ENCODE measurements at places on chromosomes 3 and 15. TPM values are rescaled to one million over a fixed set of nuclear protein-coding genes. Genes with fewer than 3 reads are reported as not detected.

The DUOX2 gene
- 0.83 TPM for total RNA-seq

The GANC gene
- 34.1 TPM for total RNA-seq

The SPSB4 gene
- total RNA-seq = 1.1 TPM

The PDIA3 gene
- total RNA-seq = 62.0 TPM

The CPN2 gene
- not detected for total RNA-seq

DNA sequence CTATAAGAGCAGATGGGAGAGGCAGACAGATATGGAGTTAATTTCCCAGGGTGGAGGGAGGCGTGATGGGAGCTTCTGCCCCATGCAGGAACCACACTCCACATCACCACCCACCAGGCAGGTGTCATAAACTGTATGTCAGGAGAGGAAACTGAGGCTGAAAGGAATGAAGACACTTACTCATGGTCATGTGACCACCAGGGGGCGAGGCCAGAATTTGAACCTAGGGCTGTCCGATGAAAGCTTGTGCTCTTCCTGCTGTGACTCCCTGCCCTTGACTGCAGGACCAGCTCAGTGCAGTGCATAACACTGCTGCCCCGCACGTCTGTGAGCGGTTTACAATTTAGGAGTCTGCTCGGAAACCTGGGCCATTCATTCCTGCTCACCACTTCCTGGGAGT is 28.8 kb downstream of the NUP210 start:
- no peak for DNase-seq

DNA sequence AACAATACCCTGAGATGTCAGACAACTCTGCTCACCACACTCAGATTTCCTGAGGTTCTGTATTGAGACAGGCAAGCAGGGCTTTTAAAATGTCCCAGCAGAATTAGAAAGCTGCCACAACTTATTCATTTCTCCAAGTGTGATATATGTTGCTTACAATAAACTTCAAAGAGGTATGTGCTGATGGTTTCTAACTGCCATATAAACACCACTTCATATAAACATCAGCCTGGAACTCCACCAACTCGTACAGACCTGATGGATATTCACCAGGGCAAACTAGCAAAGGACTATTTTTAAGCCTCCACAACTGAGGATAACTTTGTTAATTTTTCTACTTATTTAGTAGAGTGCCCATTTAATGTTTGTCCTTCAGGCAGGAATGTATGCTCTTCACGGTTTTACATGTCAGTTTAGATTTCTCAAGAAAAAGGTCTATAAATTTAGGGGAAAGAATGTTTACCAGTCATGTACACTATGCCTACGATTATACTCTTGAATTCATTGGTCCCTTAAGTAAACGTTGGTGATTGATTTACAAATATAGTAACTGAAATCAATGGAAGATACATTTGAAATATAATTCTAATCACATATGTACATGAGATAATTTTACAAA is 109.6 kb upstream of the ABI3BP start:
- DNase-seq = no peak

- DNase-seq = no peak
Measured at GRCh38 chr15:54605043-54605442, 591.7 kb downstream of the RSL24D1 start.

DNA sequence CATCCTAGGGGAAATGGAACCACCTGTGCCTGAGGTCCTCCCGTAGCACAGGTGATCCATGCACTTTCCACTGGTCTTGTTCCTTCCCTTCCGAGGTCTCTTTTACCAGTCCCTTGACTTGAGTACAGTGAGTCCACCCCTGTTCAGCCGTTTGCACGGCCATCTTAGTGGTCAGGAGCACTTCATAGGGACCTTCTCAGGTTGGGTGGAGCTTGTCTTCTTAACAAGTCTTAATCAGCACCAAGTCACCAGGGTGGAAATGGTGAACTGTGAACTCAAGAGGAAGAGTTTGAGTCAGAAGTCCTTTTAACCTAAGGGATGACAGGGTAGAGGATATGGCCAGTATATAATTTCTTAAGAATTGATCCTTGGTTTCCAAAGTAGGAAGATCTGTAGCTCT is 21.4 kb downstream of the ARL8B start:
- DNase-seq = no peak

GRCh38 chr3:156764751-156765150 is 61.4 kb upstream of the LEKR1 start:
- no peak for DNase-seq

DNA sequence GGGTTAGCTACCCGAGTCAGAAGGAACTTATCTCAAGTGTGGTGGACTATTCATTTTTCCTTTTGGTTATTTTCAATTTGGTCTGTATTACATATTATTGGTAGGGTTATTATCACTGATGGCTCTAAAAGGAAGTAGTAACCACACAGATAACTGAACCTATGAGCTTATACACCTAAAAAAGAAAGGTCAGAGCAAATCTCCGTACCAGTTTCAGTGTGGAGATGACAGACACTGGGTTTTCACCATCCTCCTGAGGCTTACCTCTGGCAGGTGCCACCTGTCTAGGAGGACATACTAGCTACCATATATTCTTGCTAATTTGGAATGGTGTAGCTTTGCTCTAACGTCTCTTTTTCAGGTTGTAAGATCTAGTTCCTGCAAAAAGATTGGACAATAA is 10.2 kb downstream of the GAP43 start:
- no peak for DNase-seq

DNA sequence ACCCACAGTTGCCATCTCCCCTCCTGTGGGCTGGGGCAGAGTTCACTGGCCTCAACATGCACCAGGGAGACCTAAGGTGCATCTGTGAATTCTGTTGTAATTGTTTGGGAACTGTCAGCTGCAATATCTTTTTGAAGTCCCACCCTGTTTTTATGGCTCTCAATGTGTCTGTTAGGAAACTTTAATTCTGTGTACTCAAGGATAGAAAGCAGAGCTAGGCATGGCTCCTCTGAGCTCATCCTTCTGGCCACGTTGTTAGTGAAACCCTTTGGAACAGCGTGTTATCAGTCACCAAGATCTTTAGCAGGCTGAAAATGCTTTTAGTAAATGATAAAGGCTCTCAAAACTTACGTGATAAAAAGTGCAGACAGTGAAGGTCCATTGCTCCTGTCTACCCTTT is 33.6 kb upstream of the MTMR10 start:
- no peak for DNase-seq

GRCh38 chr15:98744506-98744905 is 96.2 kb downstream of the IGF1R start:
- no peak for DNase-seq

DNA sequence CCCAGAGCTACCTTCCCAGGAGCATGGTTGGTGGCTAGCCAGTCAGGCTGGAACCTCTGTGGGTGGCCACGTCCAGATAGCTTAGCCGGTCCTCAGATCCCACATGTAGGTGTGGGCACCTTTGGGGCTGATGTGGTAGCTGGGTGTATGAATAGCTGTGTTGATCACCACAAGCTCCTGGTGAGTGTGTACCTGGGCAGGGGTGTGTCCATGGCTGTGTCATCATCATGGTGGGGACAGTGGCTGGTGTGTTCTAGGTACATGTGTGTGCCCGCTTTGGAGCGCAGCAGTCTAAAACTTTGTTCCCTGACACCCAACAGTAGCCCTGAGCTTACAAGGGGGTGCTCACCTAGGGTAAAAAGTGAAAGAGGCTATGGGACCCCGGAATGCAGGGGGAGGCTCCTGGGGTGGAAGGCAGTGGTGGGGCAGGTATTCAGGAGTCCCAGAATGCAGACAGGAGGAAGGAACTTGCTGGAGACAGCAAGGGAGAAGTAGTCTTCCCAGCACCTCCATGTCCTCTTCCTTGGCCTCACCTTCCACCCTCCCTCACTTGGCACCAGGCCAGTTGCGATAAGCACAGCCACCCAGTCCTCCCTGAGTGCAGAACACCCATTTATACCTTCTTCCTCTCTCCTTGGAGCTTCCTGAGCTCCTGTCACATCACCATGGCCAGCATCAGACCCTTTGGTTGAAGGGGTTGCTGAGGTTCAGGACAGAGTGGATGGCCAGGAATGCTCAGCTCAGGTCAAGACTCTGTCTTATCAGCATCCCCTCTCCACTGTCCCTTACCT is 1.2 kb downstream of the CISH start:
- DNase-seq = no peak
